ENCODE measurements at places on chromosomes 16 and 17.

- no peak for DNase-seq
Observed at GRCh38 chr17:66522591-66523272, 220.3 kb downstream of the PRKCA start.

GRCh38 chr16:667113-667779 is 686 bp upstream of the RHOT2 start:
- no peak for DNase-seq

GRCh38 chr17:63517825-63518534 is 5.2 kb upstream of the KCNH6 start:
- no peak for DNase-seq

GRCh38 chr17:40678902-40679522 is 14.0 kb upstream of the KRT222 start:
- no peak for DNase-seq

- DNase-seq: no peak
Observed at GRCh38 chr17:32903774-32904673, 23.9 kb upstream of the TMEM98 start.

DNA sequence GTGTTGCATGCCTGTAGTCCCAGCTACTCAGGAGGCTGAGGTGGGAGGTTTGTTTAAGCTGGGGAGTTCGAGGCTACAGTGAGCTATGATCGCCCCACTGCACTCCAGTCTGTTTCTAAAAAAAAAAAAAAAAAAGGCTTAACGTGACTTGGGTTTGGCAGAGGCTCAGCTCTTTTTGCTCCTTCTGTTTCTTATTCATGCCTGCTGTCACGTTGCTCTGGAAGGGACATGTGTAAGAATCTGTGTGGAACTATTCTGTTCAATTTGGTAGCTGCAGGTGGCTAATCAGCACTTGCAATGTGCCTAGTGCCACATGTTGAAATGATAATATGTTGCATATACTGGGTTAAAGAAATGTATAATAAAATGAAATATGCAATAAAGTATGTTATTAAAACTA is 20.9 kb upstream of the SYT17 start:
- no peak for DNase-seq

- DNase-seq: no peak
Observed at GRCh38 chr16:6081320-6081976, 983.9 kb upstream of the EEF2KMT start.

- DNase-seq: no peak
Observed at GRCh38 chr17:59807892-59808509, 84.7 kb downstream of the TUBD1 start.

DNA sequence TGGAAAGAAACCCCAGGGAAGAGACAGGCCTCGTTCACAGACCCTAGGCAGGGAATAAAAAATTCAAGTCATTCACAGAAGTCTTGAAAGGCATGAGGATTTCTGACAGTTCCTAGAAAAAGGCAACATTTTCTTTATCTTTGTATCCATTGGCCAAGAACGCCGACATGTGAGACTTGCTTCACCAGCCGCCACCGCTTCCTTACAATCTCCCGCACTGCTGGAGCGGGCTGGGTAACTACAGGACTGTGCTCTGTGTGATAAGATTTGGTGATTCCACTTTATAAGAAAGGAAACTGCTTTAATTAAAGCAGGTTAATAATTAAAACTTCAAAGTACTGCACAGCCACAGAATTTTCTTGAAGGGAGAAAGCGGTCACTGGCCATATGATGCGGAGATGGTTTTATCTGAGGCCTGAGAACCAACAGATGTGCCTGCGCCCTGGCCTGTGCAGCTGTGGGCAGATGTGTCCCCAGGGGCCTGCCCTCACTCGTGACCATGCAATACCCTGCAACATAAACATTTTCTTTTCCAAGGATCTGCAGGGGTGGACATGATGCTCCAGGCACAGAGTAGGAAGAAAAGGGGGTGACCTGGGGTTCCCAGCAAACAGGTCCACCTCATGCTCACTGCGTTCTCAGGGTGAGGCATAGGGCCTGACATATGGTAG is 13.0 kb upstream of the LGALS3BP start:
- no peak for DNase-seq

- peak; percentile 23 for DNase-seq
Observed at GRCh38 chr16:6643080-6643686, 689.5 kb upstream of the RBFOX1 start.

GRCh38 chr17:6461246-6461645 is 17.0 kb downstream of the PIMREG start:
- DNase-seq: no peak
